ENCODE measurements at places on chromosomes 1 and 21. TPM values are rescaled to one million over a fixed set of nuclear protein-coding genes. Genes with fewer than 3 reads are reported as not detected.

DNA sequence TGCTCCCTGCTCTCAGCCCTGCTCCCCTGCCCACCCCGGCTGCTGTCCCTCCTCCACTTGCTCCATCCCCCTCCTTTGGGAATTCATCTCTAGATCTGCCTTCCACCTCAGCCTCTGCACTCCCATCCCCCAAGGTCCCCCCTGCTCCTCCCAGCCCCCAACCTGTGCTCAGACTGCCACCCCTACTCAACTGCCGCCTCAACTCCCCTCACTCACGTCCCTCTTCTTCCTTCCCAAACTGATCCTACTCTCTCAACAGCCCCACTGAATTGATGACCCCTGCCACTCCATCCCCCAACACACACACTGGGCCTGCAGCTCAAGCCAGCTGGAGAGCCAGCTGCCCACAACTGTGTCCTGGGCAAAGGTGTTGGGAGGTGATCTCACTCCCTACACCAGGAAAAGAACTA lies 15.8 kb upstream of the ETV3L start:
- ATAC-seq = peak; percentile 59

DNA sequence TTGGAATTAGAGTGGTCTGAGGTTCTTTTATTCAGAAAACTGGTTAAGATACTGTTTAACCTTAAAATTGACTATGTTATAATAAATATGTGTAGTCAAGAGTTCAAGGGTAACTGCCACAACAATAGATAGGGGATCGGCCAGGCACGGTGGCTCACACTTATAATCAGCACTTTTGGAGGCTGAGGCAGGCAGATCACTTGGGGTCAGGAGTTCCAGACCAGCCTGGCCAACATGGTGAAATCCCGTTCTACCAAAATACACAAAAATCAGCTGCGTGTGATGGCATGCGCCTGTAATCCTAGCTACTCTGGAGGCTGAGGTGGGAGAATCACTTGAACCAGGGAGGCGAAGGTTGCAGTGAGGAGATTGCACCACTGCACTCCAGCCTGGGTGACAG lies 39.5 kb downstream of the PDC start:
- no peak for ATAC-seq

DNA sequence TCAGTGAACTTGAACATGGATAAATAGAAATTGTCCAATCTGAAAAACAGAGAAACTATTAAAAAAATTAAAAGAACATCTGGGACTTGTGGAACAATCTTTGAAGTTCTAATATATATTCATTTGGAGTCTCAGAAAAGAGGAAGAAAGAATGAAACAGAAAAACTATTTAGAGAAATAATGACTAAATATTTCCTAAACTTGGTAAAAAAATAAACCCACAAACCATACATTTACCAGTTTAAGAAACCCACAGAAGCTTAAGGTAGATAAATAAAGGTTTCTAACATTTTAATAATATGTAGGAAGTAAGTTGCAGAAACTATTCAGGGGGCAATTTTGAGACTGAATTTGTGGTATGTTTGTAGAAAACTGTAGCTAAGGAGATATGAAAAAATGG lies 437.8 kb downstream of the PTBP2 start:
- ATAC-seq = no peak

DNA sequence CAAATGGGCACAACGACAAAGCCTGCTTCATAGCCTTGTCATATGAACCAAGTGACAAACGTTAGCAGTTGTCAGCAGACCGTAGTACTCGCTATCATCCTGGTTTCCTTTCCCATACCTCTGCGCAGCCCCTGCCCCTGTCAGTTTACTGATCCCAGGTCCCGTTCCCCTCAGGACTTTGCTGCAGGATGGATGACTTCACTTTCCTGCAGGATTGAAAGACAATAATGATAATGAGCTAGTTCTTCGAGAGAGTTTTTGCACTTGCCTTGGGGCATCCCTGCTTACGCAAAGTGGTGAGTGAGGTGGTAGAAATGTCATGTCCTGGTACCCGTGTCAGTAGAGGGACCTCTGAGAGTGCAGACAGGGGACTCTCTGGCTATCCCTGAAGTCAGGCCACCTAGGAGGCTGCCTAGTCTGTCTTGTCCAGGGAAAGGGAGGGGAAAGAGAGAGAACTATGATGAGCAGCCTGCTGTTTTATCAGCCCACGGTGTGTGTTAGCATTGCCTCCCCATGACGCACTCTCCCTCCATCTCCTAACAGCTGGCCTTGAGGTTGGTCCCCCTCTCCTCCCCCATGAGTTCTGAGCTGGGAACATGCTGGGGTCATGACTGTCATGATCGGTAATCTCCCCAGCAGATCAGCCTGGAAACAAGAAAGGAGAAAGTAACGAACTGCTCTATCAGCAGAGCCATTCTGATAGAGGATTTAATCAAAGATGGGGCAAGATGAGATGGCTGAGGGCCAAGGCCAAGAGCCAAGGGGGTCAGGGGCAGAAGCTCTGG lies 53.7 kb downstream of the ELK4 start:
- peak; percentile 53 for ATAC-seq

GRCh38 chr21:44755227-44755626 lies 43.9 kb upstream of the TSPEAR start:
- no peak for ATAC-seq

DNA sequence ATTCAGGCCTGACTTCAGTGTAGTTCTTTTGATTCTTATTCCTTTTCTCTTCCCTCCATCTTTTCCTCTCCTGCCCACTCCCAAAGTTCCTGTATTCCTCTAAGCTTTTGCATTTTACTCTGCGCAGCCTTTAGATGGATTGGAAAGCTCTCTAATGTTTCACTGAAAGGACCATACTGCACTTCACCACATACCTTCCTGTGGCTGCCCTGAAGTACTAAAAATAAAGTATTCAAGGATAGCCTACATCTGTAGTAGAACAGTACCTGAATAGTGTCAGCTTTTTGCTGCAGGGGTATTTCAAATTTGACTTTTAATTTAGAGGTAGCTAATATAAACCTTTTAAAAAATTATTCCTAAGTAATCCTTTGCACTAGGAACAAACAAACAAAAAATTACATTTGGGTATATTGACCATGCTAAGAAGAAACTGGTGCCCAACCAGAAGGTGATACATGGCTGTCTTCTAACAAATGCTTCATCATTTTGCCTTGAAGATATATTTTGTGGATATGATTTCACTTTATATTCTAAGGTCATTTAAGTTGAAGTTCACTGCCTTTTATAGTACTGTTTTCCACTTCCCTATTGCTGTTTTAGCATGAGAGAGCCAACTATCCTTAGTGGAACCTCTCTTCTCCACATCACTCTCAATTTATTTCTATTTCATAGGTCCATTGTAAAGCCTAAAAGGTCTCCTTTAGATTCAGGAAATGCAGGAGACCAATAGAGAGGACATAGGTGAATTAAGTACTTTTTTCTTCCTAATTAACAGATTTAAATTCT lies 22.8 kb downstream of the FAM20B start:
- no peak for ATAC-seq

LCA5L gene
- 4.6 TPM for total RNA-seq

GRCh38 chr1:167460836-167461235 lies 57.5 kb downstream of the CD247 start:
- no peak for ATAC-seq

DNA sequence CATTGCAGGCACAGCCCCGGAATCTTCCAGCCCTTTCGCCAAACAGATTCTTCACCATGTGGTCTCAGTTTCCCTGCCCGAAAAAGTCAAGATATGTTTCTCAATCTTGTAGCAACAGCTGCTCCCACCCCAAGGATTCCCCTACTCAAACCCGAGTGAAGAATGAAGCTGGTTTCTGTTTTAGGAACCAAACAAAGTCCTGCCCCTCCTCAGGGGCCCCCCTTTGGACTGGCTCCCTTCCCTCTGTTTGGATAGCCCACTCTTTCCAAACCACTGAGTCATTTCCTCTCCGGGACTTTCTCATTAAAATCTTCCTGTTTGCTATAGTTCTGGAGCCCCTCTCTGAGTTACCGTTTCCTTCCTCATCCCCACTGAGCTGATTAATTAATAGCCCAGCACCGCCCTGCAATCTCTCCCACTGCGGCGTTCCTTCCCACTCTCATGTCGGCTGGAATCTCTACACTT lies 100.9 kb downstream of the TSEN15 start:
- ATAC-seq = peak; percentile 12

CAPN8 gene
- 0.41 TPM for total RNA-seq

- ATAC-seq = peak; percentile 85
These were observed 506 bp downstream of the SSX2IP start for GRCh38 chr1:84689514-84690396.

DNA sequence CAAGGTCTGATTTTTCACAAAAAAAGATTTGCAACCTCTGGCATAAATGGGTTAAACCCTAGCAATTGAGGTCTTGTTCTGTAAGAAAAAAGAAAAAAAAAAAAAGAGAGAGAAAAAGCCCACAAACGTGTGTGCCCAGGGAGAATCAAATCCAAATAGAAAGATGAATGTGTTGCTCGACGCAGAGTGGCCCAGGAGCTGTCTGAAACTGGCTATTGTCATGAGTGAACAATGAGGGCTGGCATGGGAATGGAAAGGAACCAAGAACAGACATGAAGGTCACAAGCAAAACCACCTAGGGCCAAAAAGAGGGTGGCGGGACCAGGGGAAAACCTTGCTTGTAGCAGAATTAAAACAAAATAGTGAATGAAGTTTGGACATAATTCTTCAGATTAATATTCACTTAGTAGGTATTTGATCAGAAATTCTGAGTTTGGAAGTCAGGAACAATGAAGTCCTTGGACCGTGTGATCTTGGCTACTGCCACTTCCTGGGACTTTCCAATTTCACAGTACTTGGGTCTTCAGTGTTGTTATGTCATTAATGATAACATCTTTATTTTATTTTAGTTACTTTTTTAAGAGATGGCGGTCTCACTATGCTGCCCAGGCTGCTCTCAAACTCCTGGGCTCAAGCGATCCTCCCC lies 3.1 kb downstream of the ENO1 start:
- no peak for ATAC-seq

- no peak for ATAC-seq
These were observed 170.8 kb downstream of the S1PR1 start for GRCh38 chr1:101407505-101408211.

S100A4 gene
- 1.1 TPM for total RNA-seq

GRCh38 chr21:27094184-27094948 lies 127.5 kb upstream of the ADAMTS5 start:
- no peak for ATAC-seq

SUMO3 gene
- total RNA-seq = 51.4 TPM

- peak; percentile 7 for ATAC-seq
These were observed 4.4 kb downstream of the CYB561D1 start for GRCh38 chr1:109498161-109498801.

LCE1F gene
- not detected for total RNA-seq

DNA sequence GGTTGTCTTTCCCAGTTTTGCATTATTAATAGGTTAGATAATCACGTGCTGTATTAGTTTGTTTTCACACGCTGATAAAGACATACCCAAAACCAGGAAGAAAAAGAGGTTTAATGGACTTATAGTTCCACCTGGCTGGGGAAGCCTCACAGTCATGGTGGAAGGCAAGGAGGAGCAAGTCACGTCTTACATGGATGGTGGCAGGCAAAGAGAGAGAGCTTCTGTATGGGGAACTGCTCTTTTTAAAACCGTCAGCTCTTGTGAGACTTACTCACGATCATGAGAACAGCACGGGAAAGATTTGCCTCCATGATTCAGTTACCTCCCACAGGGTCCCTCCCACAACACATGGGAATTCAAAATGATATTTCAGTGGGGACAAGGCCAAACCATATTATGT lies 2.3 kb upstream of the VCAM1 start:
- no peak for ATAC-seq

CENPS gene
- total RNA-seq = 17.5 TPM

RNU1-4 gene
- total RNA-seq = 43,884 TPM

IGSF21 gene
- total RNA-seq = 3.6 TPM

DNA sequence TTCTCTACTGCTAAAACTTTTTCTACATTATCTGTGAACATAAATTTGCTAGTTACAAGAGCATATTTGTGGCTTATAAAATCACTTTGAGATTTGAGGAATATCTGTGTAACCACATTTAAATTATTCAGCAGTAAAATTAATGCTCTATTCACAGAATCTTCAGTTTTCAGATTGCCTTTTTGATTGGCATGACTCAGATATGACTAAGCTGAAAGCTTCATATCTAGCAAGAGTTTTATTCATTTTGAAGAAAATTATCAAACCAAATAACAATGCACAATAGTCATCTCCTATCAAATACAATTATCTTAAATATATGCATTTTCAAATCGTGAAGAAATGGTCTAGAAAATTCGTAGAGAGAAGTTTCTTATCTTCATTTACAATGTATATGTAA lies 1498.2 kb upstream of the B3GALT2 start:
- ATAC-seq = no peak

GRCh38 chr1:29901624-29902325 lies 665.5 kb downstream of the PTPRU start:
- peak; percentile 36 for ATAC-seq

DNA sequence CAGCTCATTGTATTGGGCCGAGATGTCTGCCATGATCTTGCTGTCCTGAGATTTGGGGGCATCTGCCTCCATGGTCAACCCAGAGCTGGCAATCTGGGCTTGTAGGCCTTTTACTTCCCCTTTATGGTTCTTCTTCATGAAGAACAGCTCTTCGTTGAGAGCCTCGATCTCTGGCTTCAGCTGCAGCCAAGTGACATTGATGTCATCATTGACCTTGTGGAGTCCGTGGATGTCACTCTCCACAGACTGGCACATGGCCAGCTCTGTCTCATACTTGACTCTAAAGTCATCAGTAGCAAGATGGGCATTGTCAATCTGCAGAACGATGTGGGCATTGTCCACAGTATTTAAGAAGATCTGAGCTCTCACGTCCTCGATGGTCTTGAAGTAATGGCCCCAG lies 29.2 kb downstream of the RAP1A start:
- no peak for ATAC-seq

OSCP1 gene
- 30.6 TPM for total RNA-seq

FOXO6 gene
- 1.4 TPM for total RNA-seq

LCE1A gene
- not detected for total RNA-seq

Data from motor neuron (in vitro differentiated cells).